ENCODE measurements at places on chromosomes 7 and 10.

DNA sequence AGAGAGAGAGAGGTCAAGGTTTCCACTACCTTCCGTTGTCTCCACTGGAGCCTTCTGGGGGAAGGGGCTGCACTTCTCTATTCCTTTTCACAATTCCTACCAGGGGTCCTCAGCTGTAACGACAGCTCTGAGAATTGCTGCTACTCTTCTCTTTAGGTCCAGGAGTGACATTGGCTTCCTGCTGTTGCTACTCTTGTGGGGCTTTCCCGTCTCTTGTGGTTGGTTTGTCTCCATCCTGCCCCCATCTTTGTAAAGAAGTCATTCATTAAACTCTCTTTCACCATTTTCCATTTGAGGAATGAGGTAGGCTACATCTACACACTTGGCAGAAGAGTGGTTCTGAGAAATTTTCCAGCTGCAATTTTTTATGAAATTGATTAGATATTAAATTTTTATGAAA lies 238.8 kb upstream of the LYZL1 start:
- no peak overlapping the region for H3K27ac ChIP-seq
- no peaks in the 10 kb centered on the region for H3K27me3 ChIP-seq
- H3K4me1 ChIP-seq = no peaks in the 10 kb centered on the region
- H3K4me3 ChIP-seq = no peak overlapping the region

GRCh38 chr10:77305650-77306632 lies 331.7 kb downstream of the KCNMA1 start:
- H3K4me1 ChIP-seq = peaks cover 23% of the 10 kb centered on the region
- H3K36me3 ChIP-seq = no peaks in the 10 kb centered on the region
- no peak overlapping the region for H3K27ac ChIP-seq

DNA sequence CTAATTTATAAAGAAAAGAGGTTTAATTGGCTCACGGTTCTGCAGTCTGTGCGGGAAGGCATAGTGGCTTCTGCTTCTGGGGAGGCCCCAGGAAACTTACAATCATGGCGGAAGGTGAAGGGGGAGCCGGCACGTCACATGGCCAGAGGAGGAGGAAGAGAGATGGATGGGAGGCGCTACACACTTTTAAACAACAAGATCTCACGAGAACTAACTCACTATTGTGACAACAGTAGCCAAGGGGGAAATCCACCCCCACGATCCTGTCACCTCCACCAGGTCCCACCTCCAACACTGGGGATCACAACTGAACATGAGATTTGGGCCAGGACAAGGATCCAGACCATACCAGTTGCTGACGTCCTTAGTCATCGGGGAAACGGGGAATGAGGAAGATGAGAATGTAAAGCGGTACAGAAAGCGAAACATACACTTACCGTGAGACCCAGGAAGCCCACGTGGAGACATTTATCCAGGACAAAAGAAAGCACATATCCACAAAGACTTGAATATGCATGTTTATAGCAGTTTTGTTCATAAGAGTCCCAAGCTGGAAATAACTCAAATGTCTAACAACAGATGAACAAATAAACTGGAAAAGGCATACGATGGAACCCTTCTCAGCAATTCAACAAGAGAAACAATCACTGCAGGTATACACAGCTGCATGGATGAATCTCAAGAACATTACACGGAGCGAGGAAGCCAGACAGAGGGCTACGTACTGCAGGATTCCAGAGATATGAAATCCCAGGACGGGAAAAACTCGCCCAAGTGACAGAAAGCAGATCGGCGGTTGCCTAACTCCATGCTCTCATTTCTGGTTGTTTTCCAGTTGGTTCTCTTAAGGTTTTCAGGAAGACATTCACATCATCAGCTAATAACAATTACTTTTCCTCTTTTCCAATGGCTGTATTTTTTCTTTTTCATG lies 26.2 kb upstream of the INPP5A start:
- no peak overlapping the region for H3K27ac ChIP-seq
- H3K27me3 ChIP-seq = no peaks in the 10 kb centered on the region
- H3K4me3 ChIP-seq = no peak overlapping the region
- no peaks in the 10 kb centered on the region for H3K36me3 ChIP-seq

- no peak overlapping the region for H3K27ac ChIP-seq
- H3K36me3 ChIP-seq = no peaks in the 10 kb centered on the region
- peaks cover 54% of the 10 kb centered on the region for H3K27me3 ChIP-seq
Observed at GRCh38 chr10:96395931-96396877, 37.4 kb upstream of the OPALIN start.

- DNase-seq = no peak
- H3K4me1 ChIP-seq = no peaks in the 10 kb centered on the region
- H3K27ac ChIP-seq = no peak overlapping the region
- no peaks in the 10 kb centered on the region for H3K27me3 ChIP-seq
- peaks cover 47% of the 10 kb centered on the region for H3K36me3 ChIP-seq
- no peak overlapping the region for H3K4me3 ChIP-seq
Observed at GRCh38 chr7:66707825-66708224, 32.7 kb upstream of the RABGEF1 start.

DNA sequence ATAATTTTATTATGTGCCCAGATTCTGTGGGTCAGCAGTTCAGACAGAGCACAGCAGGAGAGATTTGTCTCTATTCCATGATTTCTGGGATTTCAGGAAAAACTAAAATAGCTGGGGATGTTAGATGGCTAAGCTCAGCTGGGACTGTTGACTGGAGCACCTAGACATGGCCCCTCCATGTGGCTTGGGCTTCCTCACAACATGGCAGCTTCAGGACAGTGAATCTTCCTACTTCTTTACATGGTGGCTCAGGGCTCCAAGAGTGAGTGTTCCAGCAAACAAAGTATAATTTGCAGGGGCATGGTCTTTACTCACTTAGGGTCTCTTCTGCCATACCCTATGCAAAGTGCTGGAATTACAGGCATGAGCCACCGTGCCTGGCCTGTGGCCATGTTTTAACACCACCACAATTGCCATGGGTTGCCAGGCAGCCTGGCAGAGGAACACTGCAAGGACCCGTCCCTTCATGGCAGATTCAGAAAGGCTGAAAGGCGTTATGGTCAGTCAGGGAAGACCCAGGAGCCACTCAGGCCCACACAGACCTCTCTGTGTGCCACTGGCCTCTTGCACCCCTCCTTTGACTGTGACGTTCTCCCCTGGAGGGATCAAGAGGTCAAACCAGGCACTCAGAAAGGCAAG lies 50.8 kb upstream of the ZMIZ1 start:
- no peaks in the 10 kb centered on the region for H3K36me3 ChIP-seq
- no peaks in the 10 kb centered on the region for H3K4me1 ChIP-seq
- no peak overlapping the region for H3K4me3 ChIP-seq
- no peak for DNase-seq

- H3K4me1 ChIP-seq = no peaks in the 10 kb centered on the region
- H3K36me3 ChIP-seq = no peaks in the 10 kb centered on the region
- DNase-seq = no peak
- H3K27me3 ChIP-seq = peaks cover 43% of the 10 kb centered on the region
Observed at GRCh38 chr10:47114680-47115186, 185.3 kb upstream of the GDF10 start.

DNA sequence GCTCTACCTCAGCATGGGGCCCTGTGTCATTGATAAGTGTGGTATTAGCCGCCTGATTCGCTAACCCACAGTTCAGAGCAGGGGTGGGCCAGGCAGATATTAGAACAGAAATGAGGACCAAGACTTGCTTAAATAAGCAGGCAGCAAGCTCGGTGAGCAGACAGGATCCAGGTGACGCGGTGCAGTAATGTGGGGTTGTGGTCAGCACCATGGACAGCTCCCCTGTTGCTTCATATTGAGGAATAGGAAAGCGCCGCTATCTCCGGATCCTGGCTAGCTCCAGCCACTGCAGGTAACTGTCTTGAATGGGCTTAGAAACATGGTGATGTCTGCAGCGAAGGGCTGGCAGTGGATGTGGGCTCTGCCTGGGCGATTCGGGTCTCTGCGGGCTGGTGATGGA lies 51.3 kb upstream of the GPR26 start:
- H3K27ac ChIP-seq = no peak overlapping the region
- H3K27me3 ChIP-seq = no peaks in the 10 kb centered on the region
- H3K4me3 ChIP-seq = no peak overlapping the region

GRCh38 chr7:21690705-21691104 lies 147.9 kb downstream of the DNAH11 start:
- H3K36me3 ChIP-seq = no peaks in the 10 kb centered on the region
- H3K27ac ChIP-seq = no peak overlapping the region
- no peaks in the 10 kb centered on the region for H3K4me1 ChIP-seq
- no peaks in the 10 kb centered on the region for H3K27me3 ChIP-seq

DNA sequence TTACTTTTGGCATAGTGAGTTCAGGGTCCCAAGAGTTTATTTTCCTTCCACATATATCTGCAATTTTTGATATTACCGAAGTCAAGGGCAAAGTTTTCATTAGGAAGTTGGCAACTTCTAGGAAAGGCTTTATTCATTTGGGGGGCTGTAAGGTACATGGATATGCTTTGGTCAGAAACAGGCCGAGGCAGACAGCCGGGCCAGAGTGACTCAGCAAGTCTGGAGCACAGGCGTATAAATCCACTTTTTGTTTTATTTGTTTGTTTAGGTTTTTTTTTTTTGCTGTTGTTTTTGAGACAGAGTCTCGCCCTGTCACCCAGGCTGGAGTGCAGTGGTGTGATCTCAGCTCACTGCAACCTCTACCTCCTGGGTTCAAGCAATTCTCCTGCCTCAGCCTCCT lies 3.7 kb downstream of the ZNF680 start:
- H3K27ac ChIP-seq = peak overlapping the region; percentile 69
- peaks cover 24% of the 10 kb centered on the region for H3K4me1 ChIP-seq
- no peaks in the 10 kb centered on the region for H3K27me3 ChIP-seq
- H3K4me3 ChIP-seq = peak overlapping the region; percentile 26
- DNase-seq = peak; percentile 70

GRCh38 chr10:126119599-126119998 lies 223.2 kb downstream of the FANK1 start:
- 0 out of 2 replicates have a peak, but pooled peaks cover 14% of the 10 kb centered on the region for H3K36me3 ChIP-seq
- H3K4me1 ChIP-seq = peaks cover 17% of the 10 kb centered on the region
- peak; percentile 56 for DNase-seq
- no peak overlapping the region for H3K27ac ChIP-seq
- no peaks in the 10 kb centered on the region for H3K27me3 ChIP-seq

DNA sequence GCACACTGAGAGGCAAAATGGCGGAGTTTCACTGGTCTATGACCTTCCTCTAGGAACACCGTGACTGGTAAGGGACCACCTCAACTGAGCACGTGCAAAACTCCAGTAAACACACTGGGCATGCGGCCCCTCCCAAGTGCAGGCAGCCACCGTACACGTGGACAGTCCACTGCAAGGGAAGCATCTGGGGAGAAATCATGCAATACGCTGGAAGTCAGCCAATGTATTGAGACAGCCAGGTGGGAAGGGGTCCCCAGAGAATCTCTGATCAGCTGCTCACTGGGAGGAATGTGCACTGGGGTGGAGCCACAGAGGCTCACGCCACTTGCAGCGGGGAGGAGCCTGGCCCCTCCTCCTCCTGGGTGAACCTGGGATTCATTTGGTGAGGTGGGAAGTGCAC lies 49.3 kb downstream of the CFAP46 start:
- H3K4me1 ChIP-seq = peaks cover 6% of the 10 kb centered on the region
- H3K4me3 ChIP-seq = no peak overlapping the region
- peaks cover 73% of the 10 kb centered on the region for H3K27me3 ChIP-seq
- H3K36me3 ChIP-seq = no peaks in the 10 kb centered on the region
- no peak for DNase-seq
- H3K27ac ChIP-seq = no peak overlapping the region

DNA sequence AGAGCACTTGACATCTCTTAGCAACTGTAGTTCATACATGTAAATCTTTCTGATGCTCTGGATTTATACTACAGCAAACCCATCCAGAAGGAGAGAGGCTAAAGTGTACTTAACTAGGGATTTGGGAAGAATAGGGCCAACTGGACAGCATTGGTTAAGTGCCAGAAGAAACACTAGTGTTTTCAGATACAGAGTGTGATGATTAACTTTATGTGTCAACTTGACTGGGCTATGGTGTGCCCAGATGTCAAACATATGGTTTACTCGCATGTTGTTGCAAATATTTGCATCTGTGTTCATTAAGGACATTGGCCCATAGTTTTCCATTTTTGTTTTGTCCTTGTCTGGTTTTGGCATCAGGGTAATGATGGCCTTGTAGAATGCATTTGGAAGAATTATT lies 384.7 kb upstream of the KCND2 start:
- H3K36me3 ChIP-seq = no peaks in the 10 kb centered on the region
- no peak for DNase-seq
- H3K27ac ChIP-seq = no peak overlapping the region
- no peak overlapping the region for H3K4me3 ChIP-seq
- H3K27me3 ChIP-seq = no peaks in the 10 kb centered on the region

DNA sequence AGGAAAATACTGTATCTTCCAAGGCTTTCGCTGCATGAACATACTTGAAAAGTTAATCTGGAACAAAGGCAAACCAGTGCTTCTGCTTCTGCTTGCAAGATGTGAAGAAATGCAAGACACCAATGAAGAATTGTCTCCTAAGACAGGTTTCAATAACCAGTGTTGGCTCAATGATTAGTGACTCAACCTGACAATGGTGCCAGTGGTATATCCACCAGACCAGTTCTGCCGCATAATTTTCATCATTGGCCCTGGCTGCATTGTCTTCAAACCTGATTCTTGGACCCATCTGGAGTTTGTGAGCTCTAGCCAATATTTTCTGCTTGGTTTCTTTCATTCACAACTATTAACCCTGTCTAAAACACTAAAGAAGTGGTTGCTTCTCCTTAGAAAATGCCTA lies 13.6 kb upstream of the STAMBPL1 start:
- no peaks in the 10 kb centered on the region for H3K27me3 ChIP-seq
- H3K36me3 ChIP-seq = no peaks in the 10 kb centered on the region
- no peak for DNase-seq

DNA sequence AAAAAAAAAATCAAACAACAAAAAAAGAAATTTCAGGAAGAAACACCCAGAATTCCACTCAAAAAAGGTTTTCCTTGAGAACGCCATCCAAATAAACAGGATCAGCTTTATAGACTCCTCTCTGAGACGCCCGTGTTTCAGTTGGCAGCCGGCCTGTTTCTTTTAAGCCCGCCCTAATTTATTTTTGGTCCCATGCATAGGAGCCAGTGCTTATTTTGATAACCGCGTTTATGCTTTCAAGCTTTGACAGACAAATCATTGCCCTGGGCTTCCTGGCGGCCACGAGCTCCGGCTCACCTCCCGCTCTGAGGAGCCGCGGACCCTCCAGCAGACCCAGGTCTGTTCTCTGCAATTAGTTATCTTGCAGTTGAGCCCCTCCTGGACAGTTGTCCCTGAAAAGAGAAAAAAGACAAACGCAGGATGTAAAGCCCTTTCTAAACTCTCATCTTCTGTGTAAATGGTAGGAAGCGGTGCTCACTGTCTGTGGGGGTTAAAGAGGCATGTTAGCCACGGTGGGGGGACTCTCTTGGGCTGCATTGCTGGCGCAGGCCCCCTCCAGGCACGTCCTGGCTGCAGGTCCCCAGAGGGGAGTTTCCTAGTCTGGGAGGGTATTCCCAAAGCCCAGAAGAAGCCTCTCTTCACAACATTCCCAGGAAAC lies 22.2 kb upstream of the UNCX start:
- H3K27ac ChIP-seq = no peak overlapping the region
- H3K4me1 ChIP-seq = no peaks in the 10 kb centered on the region
- H3K4me3 ChIP-seq = no peak overlapping the region
- peaks cover 78% of the 10 kb centered on the region for H3K27me3 ChIP-seq
- H3K36me3 ChIP-seq = no peaks in the 10 kb centered on the region

DNA sequence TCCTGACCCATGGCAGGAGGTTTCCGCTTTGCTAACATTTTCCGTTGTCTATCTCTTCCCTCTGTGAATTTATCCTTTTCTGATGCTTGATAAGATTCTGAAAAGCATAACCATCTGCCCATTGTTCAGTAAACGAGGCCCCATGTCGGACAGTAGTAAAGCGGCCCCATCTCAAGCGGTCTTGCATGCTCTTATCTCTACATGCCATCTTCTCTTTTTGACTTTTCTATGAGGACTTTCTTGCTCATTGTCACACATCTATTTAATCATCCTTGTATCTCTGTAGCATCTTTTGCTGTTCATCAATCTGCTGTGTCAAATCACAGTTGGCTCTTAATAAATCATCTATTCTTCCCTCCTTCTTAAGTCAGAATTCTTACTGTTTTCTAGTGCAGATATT lies 37.6 kb downstream of the ZNF248 start:
- H3K27me3 ChIP-seq = no peaks in the 10 kb centered on the region
- H3K36me3 ChIP-seq = no peaks in the 10 kb centered on the region

Measured in GM23248 (cell line).